Transverse colon (tissue), 4 donors: ENCODE measurements at places on chromosomes 5 and 9. TPM values are rescaled to one million over a fixed set of nuclear protein-coding genes. Genes with fewer than 3 reads are reported as not detected.
A peak's percentile ranks its signal among the peaks of the same experiment; 100 is the strongest.

DNA sequence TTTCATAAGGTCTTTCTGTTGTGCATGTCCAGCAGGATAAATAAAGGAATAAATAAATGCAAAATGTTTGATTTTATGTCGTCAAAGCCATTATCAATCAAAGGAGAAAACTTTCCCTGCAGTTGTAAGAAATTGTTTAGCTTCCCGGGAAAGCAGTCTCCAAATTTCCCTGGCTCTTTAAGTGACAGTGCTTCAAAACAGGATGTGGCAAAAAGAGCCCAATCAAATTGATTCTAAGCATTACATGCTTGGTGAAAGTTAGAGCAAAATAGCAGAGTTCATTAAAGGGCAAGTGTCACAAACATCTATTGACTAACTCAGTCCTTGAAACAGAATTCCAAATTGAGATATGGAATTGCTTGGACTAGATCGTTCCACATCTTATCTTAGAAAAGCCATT, 704.1 kb downstream of the PRELID2 start:
- H3K4me1 ChIP-seq, result no peaks in the 10 kb centered on the region
- no peak for DNase-seq
- no peak overlapping the region for H3K27ac ChIP-seq
- H3K4me3 ChIP-seq, result no peak overlapping the region
- no peaks in the 10 kb centered on the region for H3K36me3 ChIP-seq
- H3K27me3 ChIP-seq, result no peaks in the 10 kb centered on the region

GRCh38 chr5:124628721-124629596, 117.5 kb downstream of the ZNF608 start:
- H3K27me3 ChIP-seq, result no peaks in the 10 kb centered on the region
- DNase-seq, result no peak
- no peaks in the 10 kb centered on the region for H3K36me3 ChIP-seq
- H3K27ac ChIP-seq, result no peak overlapping the region
- H3K4me1 ChIP-seq, result no peaks in the 10 kb centered on the region
- H3K4me3 ChIP-seq, result no peak overlapping the region

GRCh38 chr9:95791286-95791685, 84.2 kb upstream of the ERCC6L2 start:
- H3K27ac ChIP-seq, result no peak overlapping the region
- no peak for DNase-seq
- no peaks in the 10 kb centered on the region for H3K27me3 ChIP-seq
- H3K4me3 ChIP-seq, result no peak overlapping the region
- H3K36me3 ChIP-seq, result no peaks in the 10 kb centered on the region

DNA sequence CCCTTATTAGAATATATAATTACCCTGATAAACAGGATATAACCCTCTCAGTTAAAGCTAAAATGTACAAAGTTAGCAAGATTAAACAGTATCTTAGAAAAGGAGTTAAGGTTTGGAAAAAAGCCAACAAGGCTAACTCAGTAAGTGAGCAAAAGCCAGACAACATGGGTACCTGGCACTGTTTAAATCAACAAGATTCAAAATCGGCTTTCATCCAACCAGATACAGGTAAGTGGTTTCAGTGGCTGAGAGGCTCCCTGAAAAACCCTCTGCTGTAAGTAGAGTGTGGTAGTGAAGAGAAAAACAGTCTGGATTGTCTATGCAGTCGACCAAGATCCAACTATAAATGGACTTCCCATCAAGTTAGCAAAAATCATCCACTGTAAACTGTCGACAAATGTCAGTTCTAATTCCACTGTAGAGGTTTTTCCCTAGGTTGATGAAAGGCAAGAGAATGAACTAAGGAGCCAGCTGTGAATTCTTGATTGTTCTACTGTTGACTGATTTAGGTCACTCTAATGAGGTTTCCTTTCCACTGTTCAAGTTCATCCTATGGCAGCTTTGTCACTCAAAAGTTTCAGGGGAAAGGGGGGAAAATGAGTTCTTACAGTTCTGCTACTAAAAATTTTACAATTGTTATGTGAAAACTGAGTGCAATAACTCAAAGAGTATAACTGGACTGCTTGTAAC, 27.3 kb downstream of the ETF1 start:
- H3K4me3 ChIP-seq, result no peak overlapping the region
- no peak for DNase-seq
- peaks cover 66% of the 10 kb centered on the region for H3K36me3 ChIP-seq
- H3K4me1 ChIP-seq, result no peaks in the 10 kb centered on the region
- H3K27ac ChIP-seq, result no peak overlapping the region

DNA sequence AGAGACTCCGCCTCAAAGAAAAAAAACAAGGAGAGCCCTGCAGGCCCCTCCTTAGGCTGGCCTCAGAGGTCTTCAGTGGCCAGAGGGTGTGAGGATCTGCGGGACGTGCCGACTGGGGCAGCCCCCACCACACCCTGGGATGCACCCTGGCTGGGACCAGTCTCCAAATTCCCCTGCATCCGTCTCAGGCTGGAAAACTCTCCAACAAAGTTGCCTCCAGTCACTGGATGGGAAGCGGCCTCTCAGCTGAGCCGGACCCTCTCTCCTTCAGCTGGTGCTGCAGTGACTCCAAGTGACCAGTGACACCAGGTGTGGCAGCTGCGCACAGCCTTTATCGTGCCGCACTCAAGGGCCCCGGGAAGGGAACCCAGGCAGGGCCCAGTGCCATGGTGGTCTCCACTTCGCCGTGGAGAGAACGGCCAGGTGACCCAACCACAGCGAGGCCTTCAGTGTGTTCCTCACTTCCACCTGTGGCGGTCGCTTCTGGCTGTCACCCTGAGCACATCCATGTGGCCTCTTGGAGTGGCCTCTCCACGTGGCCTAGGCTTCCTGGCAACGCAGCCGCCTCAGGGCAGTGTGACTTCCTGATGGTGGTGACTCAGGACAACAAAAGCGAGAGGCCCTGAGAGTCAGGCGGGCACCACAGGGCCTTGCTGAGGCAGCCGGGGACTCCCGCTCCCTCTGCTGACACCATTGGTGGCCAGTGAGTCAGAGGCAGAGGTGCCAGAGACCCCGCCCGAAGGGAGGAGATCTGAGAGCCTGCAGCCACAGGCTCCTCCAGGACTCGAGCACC, 19.3 kb upstream of the CAMSAP1 start:
- DNase-seq, result no peak
- H3K27ac ChIP-seq, result no peak overlapping the region
- peaks cover 5% of the 10 kb centered on the region for H3K36me3 ChIP-seq
- H3K27me3 ChIP-seq, result no peaks in the 10 kb centered on the region
- no peak overlapping the region for H3K4me3 ChIP-seq

- DNase-seq, result no peak
- H3K27me3 ChIP-seq, result peaks cover 100% of the 10 kb centered on the region
- H3K36me3 ChIP-seq, result no peaks in the 10 kb centered on the region
- peaks cover 42% of the 10 kb centered on the region for H3K4me1 ChIP-seq
- H3K27ac ChIP-seq, result peak overlapping the region; percentile 15
- H3K4me3 ChIP-seq, result no peak overlapping the region
Measured at GRCh38 chr9:14346811-14347405, 33.0 kb upstream of the NFIB start.

ARSI gene
- not detected for total RNA-seq
